ENCODE measurements at places on chromosomes 5 and 9.

GRCh38 chr5:149206524-149207141 is 65.0 kb upstream of the AFAP1L1 start:
- no peak for DNase-seq

DNA sequence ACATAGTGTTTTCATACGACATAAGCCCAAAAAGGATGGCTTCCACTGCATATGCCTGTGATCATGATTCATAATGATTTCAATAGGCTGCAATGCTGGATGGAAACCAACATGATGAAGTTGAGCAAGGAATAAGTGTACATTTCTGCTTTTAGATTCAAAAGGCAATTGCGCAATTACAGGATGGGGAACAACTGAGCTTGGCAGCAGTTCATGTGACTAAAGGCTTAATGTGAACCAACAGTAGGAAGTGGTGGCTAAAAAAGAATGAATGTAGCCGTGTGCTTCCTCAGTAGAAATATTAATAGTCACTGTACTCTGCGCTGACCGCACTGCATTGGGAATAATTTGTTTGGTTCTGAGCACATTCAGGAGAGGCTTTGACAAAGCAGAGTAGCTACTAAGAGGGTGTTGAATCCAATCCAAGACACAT is 51.2 kb downstream of the SLC1A3 start:
- no peak for DNase-seq

GRCh38 chr9:110802416-110803035 is 133.9 kb downstream of the MUSK start:
- DNase-seq, result no peak

DNA sequence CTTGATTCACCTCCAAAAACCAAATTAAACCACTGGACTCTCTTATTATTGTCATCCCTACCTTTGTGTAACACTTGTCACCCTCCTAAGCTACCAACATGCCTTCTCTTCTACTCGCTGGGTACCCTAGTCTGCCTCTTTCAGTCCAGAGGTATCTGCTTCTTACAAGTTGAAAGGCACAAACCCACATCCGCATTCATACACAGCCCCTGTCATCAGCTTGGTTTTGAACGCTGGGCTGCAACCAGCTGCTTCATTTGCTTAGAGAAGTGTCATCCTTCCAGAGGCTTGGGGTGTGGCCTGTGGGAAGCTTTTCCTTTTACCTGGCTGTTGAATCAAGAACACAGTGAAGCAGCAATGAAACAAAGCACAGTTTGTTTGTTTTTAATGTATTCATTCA is 138.8 kb upstream of the WWC1 start:
- DNase-seq, result no peak

GRCh38 chr5:67636850-67637524 is 440.4 kb upstream of the CD180 start:
- DNase-seq, result no peak

DNA sequence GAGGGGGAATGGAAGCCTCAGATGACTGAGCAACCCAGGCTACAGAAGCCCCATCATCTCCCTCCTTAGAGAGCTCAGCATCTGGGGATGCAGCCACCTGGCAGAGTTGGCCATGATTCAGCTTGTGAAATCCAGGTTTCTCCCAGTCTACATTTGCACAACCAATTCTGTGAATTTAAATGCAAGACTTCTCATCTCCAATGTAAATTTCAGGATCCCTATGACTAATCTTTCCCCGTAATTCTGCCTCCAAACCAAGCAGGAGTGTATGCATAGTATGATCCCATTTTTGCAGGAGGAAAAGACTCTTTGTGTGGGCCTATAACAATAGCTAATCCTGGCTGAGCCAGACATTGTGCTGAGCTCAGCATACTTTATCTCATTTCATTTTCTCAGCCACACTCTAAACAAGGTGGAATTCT is 59.6 kb upstream of the IL17B start:
- no peak for DNase-seq

DNA sequence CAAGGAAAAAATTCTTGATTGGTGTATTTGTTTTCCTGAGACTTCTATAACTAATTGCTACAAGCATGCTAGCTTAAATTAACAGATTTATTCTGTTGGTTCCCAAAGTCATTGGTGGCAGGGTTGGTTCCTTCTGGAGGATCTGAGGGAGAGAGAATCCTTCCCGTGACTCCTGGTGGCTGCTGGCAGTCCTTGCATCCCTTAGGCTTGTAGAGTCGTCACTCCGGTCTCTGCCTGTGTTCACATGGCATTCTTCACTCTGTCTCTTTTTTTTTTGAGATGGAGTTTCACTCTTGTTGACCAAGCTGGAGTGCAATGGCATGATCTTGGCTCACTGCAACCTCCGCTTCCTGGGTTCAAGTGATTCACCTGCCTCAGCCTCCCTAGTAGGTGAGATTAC is 5.3 kb downstream of the CDK9 start:
- DNase-seq, result no peak

DNA sequence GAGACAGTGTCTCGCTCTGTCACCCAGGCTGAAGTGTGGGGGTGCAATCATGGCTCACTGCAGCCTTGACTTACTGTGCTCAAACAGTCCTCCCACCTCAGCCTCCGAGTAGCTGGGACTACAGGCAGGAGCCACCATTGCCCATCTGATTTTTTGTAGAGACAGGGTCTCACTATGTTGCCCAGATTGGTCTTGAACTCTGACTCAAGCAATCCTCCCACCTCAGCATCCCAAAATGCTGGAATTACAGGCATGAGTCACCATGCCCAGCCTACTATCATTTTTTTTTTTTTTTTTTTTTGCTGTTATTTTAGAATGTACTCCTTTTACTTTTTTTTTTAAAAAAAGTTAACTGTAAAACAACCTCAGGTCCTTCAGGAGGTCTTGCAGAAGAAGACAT is 449.0 kb downstream of the CCDC171 start:
- no peak for DNase-seq
